ENCODE measurements at places on chromosomes 1 and 21.

- no peak for DNase-seq
These were observed 860 bp downstream of the TMEM63A start for GRCh38 chr1:225881081-225881958.

DNA sequence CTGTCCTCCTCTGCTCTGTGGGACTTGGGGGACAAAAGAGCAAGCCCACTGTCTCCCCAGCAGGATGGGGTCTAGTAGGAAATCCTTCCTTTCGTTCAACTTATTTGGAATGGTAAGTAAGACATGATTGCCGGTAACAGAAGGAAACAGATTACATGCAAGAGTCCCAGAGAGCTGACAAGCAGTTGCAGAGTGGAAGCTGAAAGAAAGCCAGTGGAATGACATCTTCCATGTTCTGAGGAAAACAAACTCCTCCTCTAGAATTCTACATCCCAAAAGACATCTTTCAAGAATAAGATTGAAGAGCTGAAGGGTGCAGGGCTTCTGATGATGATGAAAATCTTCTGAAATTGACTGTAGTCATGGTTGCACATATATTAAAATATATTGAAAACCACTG is 619.4 kb downstream of the KIF26B start:
- DNase-seq, result no peak

DNA sequence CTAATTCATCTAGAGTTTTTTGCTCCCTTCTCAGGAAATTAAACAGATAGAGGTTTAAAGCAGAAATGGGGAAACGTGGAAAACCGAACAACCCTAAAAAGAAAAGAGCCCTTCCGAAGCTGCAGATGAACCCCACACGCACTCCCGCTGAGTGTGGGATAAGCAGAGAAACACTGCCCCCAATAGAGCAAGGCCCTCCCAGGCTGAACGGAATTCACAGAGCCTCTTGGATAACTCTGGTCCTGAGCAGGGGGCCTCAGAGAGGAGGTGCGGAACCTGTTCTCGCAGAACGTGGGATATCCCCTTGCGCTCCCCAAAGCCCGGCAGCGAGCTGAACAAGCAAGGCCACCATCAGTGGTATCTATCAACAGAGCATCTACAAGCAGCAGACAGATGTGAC is 44.9 kb downstream of the SSBP3 start:
- no peak for DNase-seq

GRCh38 chr1:58555393-58555792 is 8.9 kb upstream of the OMA1 start:
- no peak for DNase-seq

GRCh38 chr1:56584910-56585528 is 5.7 kb upstream of the PLPP3 start:
- no peak for DNase-seq
